ENCODE measurements at places on chromosomes 12 and 14.

DNA sequence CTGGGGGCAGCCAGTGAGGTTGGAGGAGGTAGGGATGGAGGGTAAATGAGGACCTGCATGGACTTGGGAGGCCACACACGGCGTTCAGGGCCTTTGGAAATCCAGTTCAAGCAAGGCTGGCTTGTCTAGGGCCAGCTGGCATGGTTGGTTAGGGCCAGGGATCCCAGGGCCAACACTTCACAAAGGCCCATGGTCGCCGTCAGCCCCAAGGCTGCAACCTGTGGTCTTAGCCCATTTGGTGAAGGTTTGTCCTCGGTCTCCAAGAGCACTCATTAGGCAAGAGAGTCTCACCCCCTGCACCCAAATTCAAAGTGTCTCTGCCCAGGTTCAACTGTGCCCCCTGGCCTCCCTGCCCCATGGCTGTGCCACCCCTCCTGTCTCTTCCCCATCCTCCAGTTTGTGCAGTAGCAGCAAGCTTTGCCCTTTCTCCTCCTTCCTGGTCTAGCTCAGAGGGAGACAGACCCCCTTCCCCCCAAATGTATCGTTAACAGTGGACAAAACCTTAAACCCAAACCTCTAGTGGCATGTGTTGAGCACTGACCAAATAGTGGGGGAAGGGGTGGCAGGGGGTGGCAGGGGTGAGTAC is 94.1 kb downstream of the NINJ2 start:
- DNase-seq, result no peak

DNA sequence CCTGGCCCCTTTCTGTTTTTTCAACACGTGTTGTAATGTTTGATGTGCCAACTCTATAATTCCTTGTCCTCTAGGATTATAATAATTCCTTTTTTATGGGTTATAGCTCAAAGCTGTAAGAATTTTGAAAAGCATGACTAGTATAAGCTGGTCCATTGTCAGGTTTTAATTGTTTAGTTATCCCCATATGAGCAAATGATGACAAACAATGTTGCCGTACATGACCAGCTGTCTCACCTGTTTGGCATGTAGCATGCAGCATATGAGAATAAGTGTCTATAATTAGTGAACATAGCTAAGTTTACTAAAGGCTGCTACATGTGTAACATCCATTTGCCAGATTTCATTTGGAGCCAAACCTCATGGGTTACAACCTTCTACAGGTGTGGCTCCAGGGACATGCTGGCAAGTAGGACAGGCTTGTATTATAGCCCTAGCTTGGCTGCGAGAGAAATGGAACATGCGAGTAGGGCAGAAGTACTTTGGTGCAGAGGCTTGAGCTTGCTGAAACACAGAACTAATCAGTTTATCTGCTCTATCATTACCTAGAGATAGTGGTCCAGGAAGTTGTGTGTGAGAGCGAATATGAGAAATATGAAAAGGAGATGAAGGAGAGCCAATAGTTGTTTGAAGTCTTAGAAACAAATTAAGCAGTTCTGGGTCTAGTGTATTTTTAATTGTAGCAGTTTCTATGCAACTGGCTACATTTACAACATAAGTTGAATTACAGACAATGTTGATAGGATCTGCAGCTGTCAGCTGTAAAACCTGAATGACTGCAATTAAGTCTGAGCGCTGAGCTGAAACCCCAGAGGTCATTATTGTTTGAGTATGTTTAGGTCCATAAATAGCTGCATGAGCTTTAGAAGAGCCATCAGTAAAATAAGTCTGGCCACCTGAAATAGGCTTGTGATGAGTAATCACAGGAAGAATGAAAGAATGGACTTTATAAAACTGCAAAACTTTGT is 22.6 kb upstream of the MAPKAPK5 start:
- no peak for DNase-seq

DNA sequence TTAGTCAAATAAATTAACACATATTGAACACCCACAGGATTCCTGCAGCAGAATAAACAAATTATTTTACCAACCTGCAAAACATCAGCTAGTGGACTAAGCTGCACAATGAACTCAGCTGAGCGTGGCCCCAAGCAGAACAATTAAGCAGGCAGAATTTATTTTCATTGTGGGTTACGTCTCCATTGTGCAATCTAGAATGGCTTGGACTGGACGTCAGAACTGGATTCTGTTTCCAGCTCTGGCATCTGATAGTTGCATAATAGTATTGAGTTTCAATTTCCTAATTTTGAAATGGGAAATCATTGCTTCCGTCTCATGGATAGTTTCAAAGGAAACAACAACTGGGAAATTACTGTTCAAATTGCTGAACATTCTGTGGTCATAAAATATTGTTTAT is 35.5 kb upstream of the RERG start:
- no peak for DNase-seq

DNA sequence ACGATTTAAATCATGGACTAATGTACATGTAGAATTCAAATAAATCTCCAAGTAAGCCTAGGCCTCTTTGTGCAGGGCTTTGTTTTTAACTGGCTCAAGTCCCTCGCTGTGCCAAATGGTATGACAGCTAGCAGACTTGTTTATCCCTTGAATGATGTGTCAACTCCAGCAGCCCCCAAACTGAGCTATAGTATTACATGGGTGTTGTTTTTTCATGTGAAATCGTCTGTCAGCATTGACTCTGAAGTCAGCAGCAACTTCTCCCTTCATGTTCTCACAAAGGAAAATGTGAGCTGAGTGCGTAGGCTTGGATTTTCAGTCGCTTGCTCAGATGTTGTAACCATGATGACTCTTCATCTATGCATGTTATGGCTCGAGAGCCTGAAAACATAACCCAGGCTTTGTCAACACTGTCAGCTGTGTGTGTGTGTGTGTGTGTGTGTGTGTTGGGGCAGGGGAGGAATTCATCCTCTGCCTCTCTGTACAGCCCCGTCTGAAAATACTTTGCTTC is 73.3 kb downstream of the PTHLH start:
- DNase-seq, result no peak

DNA sequence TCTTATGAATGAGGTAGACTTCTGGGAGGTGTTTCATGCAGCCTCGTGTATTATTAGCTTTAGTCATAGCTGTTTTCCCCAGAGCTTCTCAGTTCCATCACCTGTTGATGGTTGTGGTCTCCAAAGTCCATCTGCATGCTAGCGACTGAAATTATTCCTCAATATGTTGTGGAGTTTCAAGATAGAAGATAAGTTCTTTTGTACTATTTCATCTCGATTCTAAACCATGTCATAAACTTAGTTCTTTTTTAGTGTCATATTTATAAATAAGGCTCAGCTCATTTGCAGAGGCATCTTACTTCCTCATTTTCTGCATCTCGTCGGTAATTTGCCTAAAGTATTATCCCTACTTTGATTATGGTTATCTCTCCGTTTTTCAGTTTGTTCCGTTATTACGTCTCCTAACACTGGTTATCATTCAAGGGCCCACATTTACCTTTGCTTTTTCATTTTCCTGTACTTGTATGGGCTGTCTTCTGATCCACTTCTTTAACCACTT is 119.1 kb downstream of the ITPR2 start:
- DNase-seq, result peak; percentile 63

GRCh38 chr12:44889926-44890325 is 13.8 kb upstream of the NELL2 start:
- no peak for DNase-seq

- no peak for DNase-seq
Observed at GRCh38 chr12:6929466-6930452, 2.0 kb downstream of the ATN1 start.
